T-helper 2 cell (primary cell): ENCODE measurements at places on chromosomes 5 and 9.

GRCh38 chr9:37951671-37952449 is 47.9 kb upstream of the SLC25A51 start:
- no peak for DNase-seq

DNA sequence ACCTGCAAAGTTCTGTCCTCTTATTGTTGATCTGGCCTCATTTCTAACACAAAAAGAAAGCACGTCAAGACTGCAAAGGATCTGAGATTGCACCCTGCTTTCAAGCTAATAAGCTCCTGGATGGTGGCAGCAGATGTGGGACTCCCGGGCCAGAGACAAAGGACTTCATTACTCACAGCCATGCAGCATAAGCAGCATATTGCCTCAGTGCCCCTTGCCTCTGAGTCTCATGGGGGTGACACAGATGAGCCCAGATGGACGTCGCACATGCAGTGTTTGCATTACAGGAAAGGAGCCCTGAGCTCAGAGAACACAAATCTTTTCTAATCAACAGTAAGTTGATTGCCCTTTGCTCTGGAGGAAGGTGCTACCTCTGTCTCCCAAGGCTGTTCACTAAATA is 105.0 kb downstream of the SLC28A3 start:
- DNase-seq, result no peak

GRCh38 chr5:90854169-90854568 is 295.6 kb downstream of the ADGRV1 start:
- no peak for DNase-seq

GRCh38 chr5:86795659-86796058 is 177.9 kb downstream of the COX7C start:
- DNase-seq, result no peak

DNA sequence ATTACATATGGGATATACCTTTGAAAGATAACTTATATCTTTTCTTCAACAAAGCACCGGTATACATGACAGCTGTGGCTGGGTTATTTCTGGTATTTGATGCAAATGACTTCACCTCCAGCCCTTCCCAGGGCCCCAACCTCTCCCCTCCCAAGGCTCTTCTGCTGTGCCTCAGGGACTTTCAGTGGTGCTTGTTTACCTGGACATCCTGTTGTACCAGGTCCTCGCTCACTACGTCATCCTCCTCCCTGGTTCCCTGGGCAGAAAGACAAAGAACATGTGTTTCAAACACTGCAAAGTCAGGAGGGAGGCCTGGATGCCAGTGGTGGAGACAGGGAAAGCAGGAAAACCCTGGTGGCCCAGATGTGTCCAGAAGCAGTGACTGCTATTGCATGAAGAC is 23.4 kb downstream of the ANXA6 start:
- no peak for DNase-seq

GRCh38 chr9:3912817-3913216 is 387.0 kb upstream of the RFX3 start:
- no peak for DNase-seq

GRCh38 chr9:129258823-129259301 is 80.8 kb upstream of the IER5L start:
- no peak for DNase-seq

- DNase-seq, result no peak
Measured at GRCh38 chr9:123341816-123342215, 14.2 kb upstream of the CRB2 start.

DNA sequence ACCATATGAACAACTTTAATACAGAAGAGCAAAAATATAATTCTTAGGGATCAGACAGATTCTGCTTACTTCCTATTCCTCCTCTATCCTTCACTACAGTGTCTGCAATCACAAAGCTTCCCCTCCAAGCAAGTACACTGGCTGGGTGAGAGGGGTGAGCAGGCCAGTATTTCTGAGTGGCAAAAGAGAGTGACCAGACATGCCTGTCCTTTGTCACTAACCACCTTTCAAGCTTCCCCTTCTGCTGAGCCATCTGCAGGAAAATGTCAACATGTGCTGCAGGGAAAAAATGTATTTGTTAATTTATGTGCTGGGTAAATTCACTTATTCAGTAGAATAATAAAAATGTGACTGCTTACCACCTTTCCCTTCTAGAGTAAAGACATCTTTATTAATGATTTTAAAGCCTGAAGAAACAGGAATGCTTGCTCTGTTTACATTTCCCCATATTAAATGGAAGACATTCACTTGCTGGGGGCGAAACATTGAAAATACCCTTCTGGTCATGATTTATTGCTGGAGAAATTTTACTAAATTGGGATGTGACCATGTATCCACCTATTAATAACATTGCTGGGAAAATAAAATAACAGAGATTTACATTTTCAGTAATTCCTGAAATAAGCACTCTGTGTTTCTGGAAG is 84.9 kb downstream of the SPOCK1 start:
- DNase-seq, result no peak

DNA sequence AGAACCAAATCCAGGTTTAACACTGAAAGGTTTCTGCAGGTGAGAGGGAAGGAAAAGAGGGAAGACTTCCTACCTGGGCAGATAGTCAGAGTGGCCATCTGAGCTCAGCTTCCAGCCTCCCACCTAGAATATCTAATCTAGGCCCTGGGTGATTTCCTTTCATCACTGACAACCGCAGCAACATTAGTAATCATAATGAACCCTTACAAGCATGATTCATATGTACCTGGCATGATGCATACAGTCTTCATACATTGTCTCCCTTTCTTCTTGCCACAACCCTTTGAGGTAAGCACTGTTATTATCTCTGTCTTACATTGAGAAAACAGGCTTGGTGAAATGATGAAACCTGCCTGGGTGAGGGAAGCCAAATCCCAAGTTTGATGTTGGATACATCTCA is 13.5 kb downstream of the AFAP1L1 start:
- no peak for DNase-seq

GRCh38 chr5:180323160-180323559 is 30.0 kb downstream of the GFPT2 start:
- no peak for DNase-seq

GRCh38 chr5:94691949-94692348 is 73.5 kb downstream of the SLF1 start:
- DNase-seq, result no peak

- DNase-seq, result no peak
Measured at GRCh38 chr9:134150557-134151214, 13.7 kb downstream of the RNU6ATAC start.

GRCh38 chr5:2278825-2279456 is 396.2 kb upstream of the IRX4 start:
- no peak for DNase-seq

DNA sequence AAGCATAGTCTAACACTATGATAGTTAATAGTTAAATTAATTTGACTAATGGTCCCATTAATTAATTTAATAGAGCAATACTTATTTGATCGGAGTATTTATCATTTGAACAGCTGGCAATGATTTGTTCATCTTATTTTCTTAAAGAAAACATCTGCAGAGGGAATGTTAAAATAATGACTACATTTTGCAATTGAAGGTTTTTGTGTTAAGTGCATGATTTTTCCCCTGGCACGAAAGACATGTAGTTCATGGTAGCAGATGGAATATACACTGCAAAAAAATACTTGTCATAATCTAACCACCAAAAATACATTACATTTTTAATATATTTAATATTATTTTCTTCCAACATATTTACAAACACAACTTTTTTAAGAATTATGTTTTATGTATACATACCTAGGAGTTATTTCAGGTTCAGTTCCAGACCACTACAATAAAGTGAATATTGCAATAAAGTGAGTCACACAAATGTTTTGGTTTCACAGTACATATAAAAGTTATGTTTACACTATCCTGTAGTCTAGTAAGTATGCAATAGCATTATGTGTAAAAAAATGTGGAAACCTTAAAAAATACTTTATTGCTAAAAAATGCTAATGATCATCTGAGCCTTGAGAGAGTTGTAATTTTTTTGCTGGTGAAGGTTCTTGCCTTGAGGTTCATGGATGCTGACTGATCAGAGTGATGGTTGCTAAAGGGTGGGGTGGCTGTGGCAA is 292.6 kb upstream of the DAB2 start:
- DNase-seq, result no peak

DNA sequence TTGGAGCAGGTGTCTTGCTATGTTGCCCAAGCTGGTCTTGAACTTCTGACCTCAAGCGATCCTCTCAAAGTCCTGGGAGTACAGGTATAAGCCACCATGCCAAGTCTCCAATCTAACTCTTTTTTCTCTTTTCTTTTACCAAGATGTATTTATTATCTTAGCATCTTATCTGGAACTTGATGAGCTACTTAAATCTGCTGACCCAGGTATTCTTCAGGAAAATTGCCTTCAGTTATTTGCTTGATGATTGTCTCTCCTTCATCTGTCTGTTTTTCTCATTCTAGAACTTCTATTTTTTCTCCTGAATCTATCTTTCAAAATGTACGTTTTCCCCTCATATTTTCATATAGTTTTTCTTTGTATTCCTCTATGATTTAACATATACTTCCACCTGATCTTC is 158.2 kb upstream of the DMAC1 start:
- DNase-seq, result no peak

- DNase-seq, result no peak
Measured at GRCh38 chr5:2633992-2634391, 117.5 kb downstream of the IRX2 start.

DNA sequence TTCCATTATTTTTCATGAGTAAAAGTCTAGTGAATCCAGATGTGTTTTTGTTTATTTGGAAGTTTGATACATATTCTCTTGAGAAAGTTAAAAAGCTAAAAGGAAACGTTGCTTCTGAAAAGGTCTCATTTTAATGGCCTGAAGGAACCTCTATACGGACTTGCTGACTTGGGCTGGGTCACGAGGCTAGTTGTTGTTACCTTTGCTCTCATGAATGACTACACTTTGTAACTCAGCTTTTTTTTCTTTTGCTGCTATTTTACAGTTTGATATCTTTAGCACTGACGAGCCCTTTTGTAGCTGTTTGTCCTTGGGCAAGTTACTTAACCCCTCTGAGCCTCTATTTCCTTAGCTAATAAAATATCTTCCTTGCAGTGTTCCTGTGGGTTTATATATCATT is 211.5 kb downstream of the PCSK5 start:
- no peak for DNase-seq

GRCh38 chr5:32471784-32472183 is 27.2 kb upstream of the ZFR start:
- no peak for DNase-seq

- no peak for DNase-seq
Measured at GRCh38 chr9:127613583-127613954, 1.5 kb downstream of the STXBP1 start.

DNA sequence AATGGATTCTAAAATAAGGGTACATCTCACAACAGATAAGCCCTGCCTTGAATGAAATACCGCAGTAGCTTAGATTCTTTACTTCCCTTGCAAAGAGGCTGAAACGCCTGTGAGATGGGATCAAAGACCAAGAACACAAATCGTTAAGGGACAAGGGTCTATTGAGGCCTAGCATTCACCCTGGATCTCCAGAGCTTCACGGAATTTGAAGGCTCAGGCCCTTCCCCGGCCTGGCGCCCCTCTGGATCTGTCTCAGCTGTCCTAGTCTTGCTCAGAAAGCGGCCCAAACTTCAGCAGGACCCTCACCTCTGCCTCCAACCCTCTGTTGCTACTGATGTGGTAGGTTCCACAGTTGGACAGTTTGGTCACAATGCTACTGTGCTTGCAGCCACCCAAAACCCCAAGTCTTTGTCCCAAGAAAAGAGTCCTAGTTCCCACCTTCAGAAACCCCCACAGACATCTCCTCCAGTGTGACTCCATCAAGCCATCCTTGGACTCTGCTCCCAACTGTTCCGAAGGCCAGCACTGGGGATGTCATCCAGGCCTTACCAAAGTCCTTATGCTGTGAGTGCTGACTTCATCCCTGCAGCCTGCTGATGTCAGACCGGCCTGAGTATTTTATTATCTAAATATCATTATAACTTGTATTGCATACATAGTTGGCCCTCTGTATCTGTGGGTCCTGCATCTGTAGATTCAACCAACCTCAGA is 9.4 kb downstream of the CORO2A start:
- DNase-seq, result no peak

DNA sequence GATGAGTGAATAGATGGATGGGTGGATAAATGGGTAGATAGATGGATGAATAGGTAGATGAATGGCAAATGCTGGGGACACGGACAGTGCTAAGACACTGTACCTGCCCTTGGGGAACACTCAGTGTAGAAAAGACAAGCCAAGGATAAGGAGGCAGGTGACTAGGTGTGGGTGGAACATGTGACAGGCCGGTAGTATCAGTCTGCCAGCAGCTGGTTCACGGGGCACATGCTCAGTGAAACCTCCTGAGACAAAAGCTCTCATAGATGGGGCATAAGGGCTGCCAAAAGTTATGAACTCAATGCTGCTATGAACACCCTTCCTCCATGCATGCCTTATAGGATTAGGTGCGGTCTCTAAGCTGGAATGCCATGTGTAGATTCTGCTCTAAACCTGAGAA is 71.0 kb downstream of the C5orf15 start:
- DNase-seq, result no peak

GRCh38 chr9:8858596-8859161 is 1059.1 kb upstream of the DMAC1 start:
- no peak for DNase-seq

DNA sequence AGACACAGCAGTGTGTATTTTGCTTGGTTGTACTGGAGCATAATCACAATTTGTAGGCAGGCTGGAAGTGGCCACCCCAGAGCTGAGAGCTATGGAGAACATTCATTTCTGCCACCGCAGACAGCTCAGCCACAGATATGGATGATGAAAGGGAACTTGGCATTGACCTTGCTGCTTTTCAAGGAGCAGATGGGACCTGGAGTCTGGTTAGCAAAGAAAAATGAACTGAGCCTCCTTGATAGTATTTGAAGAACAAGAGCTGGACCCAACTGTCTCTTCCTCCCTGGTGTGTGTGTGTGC is 395.2 kb upstream of the ZNF462 start:
- no peak for DNase-seq

DNA sequence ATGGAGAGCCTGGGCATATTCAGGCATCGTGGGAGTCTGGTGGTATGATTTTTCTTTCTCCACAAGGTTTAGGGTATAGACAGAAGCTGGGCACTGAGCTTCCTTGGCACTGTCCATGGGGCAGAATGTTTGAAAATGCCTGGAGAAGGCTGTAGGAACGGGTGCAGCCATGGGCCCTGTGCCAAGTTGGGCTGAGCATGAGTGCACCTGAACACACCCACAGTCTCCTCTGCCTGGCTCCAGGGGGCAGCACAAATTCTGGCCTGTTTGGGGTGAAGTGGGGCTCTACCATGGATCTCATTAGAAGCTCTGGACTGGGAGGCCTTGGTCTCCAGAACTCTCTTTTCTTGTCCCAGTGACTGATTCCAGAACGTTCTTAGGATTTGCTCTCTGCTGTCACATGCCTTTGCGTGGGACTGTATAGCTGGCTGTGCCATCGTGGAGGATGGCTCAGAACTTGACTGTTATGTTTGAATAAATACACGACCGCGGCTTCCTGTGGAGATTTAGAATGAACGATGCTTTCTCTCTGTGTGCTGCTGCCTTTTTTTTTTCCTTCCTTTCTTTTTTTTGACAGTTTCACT is 229.8 kb downstream of the FANCC start:
- DNase-seq, result no peak

DNA sequence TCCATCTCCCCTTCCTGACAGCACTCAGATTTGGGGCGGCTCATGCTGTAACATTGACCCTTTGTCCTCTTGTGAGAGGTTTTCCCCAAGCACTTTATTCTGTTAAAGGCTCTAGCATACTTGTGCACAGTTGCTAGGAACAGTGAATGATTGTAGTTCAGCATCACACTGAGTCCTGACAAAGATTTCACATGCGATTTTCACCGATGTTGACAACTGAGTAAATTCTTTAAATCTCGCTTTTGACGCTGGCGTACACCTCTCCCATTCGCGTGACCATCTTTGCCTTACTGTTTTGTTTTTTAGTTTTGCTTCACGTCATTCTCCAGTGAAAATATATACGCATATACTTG is 780 bp downstream of the CDC37L1 start:
- no peak for DNase-seq

GRCh38 chr9:95129476-95130291 is 187.8 kb downstream of the FANCC start:
- DNase-seq, result no peak
